Stimulated activated CD8-positive, alpha-beta memory T cell treated with anti-CD3 and anti-CD28 coated beads, Interleukin-2, amount 100 ng/mL, for 1 hour (primary cell): ENCODE measurements at places on chromosomes 6 and 20.

- no peak for DNase-seq
These were observed 468.4 kb downstream of the PHF3 start for GRCh38 chr6:64104051-64104450.

- DNase-seq, result no peak
These were observed 280.9 kb downstream of the CDH26 start for GRCh38 chr20:60238992-60239660.

DNA sequence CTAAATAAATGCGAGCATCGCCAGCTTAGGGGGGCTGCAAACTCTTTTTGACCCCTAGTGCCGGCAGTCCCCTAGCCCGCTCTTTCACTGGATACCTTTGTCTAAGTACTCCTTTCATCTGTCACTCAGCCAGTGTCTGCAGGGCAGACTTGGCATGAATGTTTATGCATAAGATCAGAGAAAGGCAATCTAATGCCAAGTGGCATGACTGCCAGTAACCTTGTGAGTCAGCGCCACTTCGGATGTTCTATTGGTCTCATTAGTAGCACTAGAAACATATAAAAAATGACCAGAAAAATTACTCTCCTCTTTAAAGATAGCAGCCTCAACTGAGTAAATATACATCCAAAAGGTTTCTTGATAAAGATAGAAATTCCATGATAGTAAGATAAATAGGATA, 192.2 kb downstream of the TBC1D32 start:
- no peak for DNase-seq

DNA sequence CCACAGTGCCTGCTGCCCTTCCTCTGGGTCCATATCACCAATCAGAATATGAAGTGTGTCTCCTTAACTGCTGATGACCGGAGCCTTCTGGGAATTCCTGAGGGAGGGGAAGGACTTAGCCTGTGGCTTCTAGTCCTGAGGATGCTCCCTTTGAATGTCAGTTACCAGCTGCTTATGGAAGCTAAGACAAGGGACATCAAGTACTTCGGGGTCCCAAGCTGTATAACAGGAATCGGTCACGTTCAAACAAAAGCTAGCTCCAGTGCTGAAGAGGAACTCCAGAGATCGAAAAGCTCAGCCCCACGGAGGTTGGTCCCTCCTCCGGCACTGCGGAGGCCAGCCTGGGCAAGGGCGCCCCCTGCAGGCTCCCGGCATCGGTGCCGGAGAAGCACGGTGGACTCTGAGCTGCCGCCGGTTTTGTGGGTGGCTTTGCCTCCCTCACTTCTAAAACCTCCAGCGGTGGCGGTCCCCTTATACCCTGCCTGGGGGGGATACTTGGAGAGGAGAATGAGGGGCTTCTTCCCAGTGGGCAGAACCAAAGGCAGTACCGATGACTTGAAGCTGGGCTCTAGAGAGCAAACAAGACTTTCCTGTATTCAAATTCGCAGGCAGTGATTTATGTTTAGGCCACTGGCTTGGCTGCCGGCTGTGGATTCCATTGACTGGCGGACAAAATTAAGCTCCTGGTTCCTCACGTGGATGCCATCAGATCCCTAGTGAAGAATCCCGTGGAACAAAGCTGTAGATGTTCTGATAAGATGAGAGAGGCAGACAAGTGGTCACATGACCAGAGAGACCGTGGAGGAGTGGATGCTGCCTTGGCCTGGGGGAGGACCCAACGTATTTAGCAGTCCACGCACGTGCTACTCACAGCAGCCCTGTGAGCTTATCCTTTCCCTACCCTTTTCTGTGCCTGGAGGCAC, 16.2 kb upstream of the UBR2 start:
- DNase-seq, result peak; percentile 73

DNA sequence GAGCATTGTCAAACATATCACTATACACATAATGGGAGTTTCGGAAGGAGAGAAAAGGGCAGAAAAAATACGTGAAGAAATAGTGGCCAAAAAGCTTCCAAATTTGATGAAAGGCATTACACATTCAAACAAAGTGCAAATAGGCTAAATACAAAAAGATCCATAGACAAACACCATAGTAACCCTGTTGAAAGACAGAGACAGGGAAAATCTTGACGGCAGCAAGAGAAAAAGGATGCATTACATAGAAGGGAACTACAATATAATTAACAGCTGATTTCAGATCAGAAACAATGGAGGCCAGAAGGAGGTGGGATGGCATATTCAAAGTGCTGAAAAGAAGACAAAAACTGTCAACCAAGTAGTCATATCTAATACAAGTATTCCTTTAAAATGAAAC, 170.8 kb downstream of the MRPL14 start:
- DNase-seq, result no peak

GRCh38 chr20:61185841-61186601, 66.0 kb upstream of the CDH4 start:
- no peak for DNase-seq

GRCh38 chr20:44651684-44652423, at the start of gene ADA:
Gene ADA (minus strand): TSS chr20:44651699. CDS start chr20:44651607, 92 bp downstream.
- no peak for DNase-seq

- DNase-seq, result no peak
These were observed 15.9 kb upstream of the ZNF133 start for GRCh38 chr20:18272451-18272850.

GRCh38 chr20:14203657-14204056, 133.8 kb downstream of the FLRT3 start:
- no peak for DNase-seq

DNA sequence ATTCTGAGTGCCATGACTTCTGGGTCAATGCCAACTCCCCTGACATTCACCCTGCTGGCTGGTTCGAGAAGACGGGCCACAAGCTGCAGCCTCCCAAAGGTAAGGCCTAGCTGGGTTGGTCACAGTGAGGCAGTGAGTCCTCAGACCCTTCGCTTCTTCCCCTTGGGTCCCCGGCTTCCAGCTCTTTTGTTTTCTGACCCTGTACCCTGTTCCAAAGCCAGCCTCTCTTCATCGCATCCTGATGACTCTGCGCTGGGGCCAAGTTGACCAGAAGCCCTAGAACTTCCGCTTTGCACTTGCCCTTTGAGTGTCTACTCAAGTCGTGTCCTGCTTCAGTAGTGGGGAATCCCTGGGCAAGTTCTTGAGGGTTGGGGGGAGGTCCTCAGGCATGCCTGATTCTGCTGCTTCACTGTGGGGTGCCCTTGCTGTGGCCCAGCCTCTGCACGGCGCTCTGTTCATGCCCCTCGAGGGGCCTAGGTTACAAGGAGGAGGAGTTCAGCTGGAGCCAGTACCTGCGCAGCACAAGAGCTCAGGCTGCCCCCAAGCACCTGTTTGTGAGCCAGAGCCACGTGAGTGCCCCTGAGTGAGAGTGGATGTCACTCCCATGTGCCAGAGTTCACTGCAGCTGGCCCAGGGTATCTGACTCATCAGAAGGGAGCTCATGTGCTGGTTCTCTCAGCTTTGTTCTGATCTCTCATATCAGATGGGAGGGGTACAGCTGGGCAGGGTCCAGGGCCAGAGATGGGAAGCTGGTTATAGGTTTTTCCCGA, 23.0 kb downstream of the L3MBTL1 start:
- no peak for DNase-seq

DNA sequence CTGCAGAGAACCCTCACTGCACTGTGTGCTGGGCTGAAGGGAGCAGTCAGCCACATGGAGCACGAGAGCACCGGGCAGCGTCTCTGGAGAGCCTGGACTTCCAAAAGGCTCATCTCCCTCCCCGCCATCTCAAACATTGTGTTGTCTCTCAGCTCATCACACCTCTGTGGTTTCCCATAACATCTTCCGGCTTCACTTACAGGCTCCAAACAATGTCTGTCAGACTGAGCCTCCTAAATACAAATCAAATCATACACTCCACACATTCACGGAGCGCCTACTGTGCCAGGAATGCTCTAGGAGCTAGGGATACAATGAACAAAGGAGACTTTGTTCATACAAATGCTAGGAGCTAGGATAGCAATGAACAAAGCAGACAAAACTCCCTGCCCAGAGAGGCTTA, 398.0 kb downstream of the RNGTT start:
- DNase-seq, result no peak

DNA sequence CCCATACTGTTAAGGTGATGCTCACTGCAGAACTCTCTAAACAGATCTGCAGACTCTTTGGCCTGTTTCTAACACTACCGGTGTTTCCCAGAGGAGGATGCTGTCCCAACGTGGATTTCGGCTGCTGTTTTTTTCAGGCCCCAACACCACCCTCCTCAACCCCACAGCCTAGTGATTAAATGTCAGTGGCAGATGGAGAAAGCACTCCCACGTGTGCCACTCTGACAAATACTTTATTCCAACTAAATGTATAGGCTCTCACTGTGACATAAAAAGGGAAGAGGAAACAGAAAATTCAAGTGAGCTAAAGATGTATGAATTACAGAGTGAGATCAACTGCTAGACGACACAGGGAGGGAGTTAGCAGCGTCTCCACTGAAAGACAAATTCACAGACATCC, 3.6 kb downstream of the TBC1D20 start:
- DNase-seq, result no peak

DNA sequence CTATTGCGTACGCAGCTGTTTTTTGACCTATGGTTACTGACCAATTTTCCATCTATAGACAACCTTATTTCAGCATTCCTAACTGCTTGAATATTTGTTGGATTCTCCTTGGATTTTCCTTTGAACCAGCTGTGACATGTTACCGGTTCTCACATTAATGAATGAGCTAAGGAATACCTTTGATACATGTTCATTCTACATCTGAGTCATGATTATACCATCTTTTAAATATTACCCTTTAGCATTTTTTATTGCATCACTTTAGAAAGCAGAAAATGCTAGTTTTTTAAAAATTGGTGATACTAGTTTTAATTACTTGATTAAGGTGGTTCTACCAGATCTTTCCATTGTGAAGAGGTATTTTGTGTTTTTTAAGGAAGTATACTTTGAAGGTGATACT, 1.9 kb upstream of the IGF2R start:
- DNase-seq, result no peak

DNA sequence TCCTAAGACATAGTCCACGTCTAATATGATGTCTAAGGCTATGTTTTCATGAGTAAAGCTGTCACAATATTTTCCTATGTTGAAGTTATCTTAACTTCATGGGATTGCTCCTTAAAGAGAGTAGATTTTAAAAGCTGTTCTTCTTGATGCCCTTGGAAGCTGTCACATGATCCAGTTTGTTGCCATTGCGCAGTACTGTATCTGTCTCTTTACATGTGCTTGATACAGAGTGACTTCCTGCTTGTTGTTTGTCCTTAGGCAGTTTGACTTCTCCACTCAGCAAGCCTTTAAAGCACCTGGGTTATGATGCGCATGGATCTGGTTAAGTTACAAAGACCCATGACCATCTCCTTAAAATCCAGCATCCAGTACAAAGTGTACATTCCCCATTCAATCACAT, 85.4 kb downstream of the CDYL start:
- DNase-seq, result no peak

GRCh38 chr6:108587258-108588059, 26.7 kb downstream of the FOXO3 start:
- no peak for DNase-seq

DNA sequence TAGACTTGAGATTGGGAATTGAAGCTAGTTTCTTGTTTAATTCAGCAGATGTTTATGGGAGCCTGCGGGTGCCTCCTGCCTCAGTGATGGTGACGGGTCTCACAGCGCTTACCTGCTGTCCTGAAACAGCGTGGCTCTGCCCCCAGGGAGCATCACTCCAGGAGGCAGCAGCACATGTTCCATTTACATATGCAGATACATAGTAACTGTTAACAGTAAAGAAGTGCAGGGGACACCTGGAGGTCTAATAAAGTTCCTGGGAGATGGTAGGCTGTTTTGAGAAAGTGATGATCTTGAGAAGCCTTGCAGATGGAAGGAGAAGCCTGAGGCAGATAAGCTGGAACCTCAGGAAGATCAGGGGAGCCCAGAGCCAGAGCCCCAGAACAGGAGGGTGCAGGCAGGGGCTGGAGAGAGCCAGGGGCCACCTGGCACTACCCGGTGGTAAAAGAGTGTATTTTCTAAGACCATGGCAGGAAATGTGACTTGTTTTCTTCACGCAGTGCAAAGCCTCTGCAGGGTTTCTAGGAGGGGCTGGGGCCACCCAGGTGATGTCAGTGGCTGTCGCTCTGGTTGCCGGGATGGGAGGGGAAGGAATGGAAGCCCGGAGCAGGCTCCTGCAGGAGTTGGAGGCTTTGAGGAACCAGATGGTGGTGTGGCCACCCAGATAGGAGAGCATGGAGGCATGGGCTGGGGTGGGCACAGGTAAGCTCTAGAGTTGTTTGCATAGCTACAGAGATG, 24.2 kb upstream of the KIF25 start:
- no peak for DNase-seq

- DNase-seq, result no peak
These were observed 210.9 kb downstream of the SLC24A3 start for GRCh38 chr20:19423097-19423899.

- no peak for DNase-seq
These were observed 67.1 kb upstream of the ADGRF4 start for GRCh38 chr6:47631269-47631772.

DNA sequence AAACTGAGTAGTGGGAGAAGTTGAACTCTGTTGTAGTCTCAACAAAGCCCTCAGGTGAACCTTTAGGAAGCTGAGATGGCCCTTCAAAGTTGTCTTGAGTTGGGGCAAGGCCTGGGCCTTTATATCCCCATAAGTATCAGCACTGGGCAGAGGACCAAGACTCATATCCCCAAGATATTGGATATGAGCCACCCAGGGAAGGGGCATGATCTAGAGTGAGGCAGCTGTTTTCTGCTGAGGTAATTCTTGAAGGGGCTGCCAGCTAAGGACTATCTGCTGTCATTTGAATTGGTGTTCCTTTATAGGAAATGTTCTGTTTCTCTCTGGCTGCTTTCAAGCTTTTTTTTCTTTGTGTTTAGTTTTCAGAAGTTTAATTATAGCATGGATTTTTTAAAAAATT, 140.7 kb upstream of the FLRT3 start:
- no peak for DNase-seq

GRCh38 chr6:121235386-121235785, 98.9 kb downstream of the TBC1D32 start:
- no peak for DNase-seq

GRCh38 chr6:10561611-10562199, 40.6 kb downstream of the GCNT2 start:
- DNase-seq, result no peak

DNA sequence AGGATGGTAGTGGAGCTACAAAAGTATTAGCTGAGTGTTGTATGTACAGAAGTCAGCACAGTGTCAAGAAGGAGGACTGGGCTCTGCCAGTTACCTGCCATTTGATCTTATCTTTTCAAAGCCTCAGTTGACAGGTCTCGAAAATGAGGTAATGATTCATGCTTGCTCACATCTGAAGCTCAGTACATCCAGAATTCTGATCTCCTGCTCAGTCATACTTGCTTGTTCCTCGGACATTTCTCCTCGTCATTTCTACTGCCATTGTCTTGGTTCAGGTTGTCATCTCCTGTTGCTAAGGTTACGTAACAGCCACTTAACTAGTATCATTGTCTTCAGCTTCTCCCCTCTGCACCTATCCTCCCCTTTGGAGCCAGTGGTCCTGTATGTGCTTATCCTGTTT, 89.5 kb downstream of the SLX4IP start:
- no peak for DNase-seq

GRCh38 chr20:32845786-32846185, 12.9 kb upstream of the EFCAB8 start:
- DNase-seq, result no peak
